ENCODE measurements at places on chromosomes 3 and 15.

- DNase-seq, result no peak
These were observed at the start of gene FBXL22 for GRCh38 chr15:63597038-63597790. TSS of gene FBXL22 (plus strand) at chr15:63597387. CDS start at chr15:63597393, 6 bp downstream.

- DNase-seq, result no peak
These were observed 48.1 kb downstream of the PLCL2 start for GRCh38 chr3:16932877-16933276.

- no peak for DNase-seq
These were observed 1268.7 kb downstream of the SI start for GRCh38 chr3:163809540-163809993.

DNA sequence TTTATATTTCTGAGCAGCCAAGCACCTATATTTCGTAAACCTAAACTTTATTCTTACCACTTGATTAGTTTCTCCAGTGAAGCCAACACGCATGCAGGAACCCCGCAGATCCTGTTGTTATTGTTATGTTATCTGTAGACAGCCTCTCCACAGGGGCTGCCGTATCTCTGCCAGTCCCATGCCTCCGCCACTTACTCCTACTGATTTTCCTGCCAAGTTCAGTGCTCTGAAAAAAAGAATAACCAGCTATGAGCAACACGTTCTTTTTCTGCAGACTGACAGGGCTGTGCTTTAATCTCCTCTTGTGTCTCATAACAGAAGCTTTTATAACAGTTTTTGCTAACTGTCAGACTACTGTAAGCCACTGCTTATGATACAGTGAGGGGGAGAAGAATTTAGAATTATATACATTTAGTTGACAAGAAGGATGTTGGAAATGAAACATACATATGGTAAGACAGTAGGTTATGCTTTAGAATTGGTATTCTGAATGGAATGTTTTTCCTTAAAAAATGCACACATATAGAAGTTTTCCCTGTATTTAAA is 347.4 kb downstream of the SI start:
- DNase-seq, result peak; percentile 9

- no peak for DNase-seq
These were observed 84.2 kb downstream of the NEDD4 start for GRCh38 chr15:55909036-55909811.

- DNase-seq, result no peak
These were observed 379.0 kb upstream of the SGO1 start for GRCh38 chr3:20564966-20565365.

GRCh38 chr3:44802011-44802410 is 40.4 kb downstream of the KIF15 start:
- no peak for DNase-seq

DNA sequence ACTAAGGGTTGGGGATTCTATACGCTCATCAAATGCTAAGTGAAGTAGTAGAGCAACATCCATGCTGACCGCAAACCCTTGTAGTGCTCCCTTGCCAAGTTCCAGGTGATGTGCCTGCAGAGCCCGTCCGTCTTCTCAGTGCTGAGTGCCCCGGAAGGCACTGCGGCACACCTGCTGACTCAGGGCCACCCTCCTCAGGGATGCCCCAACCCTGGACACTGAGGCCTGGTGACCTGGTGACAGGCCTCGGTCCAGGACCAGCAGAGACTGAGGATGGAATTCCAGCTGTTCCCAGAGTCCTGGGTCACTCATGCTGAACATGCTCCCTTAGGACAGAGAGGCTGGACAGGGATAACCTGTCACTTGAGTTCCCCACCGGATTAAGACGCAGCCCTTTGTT is 422.5 kb downstream of the OCA2 start:
- DNase-seq, result no peak

DNA sequence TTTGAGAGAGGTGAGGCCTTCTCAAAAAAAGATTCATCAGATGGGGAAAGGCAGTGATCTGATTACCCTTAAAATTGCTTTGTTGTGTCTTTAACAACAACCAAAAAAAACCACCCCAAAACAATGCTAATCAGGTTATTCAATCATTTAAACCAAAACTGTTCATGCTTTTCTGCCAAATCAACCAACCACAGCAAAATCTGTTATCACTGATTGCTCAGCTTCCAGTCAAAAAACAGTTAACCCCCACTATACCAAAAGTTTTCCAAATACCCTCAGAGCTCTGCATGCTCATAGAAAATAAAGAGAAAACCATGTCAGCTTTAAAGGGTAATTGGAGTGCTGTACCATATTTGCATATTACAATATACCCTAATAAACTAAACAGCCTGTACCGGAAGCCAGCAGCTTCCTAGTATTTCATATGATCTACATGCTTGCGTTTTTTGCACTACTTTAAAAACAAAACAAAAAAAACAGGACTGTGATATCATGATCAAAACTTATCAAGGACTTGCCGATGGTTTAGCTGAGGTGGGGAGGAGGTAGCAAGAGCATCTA is 22.8 kb downstream of the SATB1 start:
- no peak for DNase-seq

DNA sequence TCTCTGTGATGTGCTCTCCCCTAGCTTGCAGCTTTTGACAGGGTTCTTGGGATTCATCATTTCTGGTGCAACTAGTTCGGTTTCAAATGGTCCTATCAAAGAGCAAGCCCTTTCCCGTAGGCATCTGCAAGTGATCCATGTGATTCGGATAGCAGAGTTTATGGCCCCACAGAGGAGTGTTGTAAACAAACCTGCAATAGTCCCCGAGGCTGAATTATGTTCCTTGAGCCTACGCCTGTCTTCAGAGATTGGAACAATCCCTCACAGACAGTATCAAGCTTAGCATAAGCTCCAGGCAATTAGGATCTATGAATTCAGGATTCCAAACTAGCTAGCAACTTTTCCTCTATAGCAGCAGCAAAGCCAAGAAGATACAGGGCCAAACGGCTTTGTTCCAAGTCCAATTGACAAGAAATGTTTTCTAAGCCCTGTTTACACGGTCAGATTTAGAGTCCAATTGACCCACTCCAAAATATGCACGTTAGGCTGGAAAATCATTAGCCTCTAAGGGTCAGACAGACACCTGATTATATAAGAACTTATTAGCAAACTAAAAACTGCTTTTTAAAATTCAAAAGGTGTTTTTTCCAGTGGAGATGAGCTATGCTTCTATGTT is 24.8 kb downstream of the LNP1 start:
- DNase-seq, result no peak

GRCh38 chr3:181948286-181948685 is 236.6 kb downstream of the SOX2 start:
- no peak for DNase-seq

- DNase-seq, result no peak
These were observed 17.8 kb downstream of the SUMF1 start for GRCh38 chr3:4449043-4449805.

GRCh38 chr3:142963234-142963515 is 299 bp downstream of the PAQR9 start:
- peak; percentile 52 for DNase-seq

GRCh38 chr3:188568736-188569135 is 414.8 kb downstream of the LPP start:
- no peak for DNase-seq

DNA sequence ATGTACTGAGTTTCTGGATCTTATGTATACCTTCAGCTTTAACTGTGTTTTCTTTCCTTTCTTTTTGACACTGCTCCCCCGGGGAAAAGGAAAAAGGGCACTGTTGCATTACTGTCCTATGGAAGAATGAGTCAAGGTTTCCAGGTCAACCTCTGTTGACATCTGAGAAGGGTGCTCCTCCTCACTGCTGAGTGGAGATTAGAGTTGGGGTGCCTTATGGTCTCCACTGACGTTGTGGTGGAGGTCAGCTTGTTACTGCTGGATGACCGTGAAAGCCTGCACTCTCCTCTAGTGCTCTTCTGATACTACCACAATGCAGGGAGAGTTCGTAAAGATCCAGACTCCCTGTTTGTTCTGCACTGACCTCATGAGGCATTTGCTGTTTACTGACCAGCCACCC is 252.1 kb upstream of the GRM7 start:
- DNase-seq, result no peak

DNA sequence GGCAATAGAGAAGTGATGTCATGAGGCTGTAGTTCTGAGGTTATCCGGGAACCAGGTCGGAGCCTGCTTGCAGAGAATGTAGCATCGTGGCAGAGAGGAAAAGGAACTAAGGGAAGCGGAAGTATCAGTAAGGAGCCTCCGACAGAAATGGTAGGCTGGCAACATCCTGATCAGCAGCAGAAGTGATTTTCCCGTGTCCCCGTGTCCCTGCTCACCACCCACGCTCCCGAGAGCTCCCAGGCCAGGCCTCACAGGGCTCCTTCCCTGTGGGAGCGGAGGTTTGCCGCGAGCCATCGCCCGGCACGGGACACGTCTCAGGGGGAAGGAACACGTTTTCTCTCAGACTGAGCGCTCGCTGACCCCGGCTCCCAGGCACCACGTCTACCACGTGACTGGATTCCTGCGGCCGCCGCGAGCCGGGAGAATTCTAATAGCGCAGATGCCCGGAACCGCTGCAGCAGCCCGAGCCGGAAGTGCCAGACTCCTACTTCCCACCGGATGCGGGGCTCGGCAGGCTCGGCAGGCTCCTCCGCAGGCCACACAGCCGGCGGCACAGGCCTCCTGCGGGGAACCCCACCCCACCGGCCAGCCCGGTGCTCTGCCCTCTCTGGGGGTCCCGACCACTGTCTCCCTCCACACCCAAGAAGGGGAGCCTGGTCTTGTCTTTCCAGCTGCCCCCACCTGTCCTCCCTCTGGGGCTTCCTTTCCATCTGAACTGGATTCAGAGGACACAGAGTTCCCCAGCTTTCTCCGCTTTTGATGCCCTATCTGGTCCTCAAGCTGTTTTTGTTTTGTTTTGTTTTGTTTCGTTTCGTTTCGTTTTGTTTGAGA is 99.3 kb downstream of the BDH1 start:
- DNase-seq, result no peak

GRCh38 chr15:56824175-56824574 is 90.9 kb upstream of the ZNF280D start:
- DNase-seq, result no peak

- DNase-seq, result no peak
These were observed 43.6 kb downstream of the PIK3R4 start for GRCh38 chr3:130702985-130703384.

- DNase-seq, result no peak
These were observed 171.8 kb downstream of the WDR76 start for GRCh38 chr15:43998607-43999006.

- no peak for DNase-seq
These were observed 76.7 kb upstream of the P3H2 start for GRCh38 chr3:190197346-190197763.

DNA sequence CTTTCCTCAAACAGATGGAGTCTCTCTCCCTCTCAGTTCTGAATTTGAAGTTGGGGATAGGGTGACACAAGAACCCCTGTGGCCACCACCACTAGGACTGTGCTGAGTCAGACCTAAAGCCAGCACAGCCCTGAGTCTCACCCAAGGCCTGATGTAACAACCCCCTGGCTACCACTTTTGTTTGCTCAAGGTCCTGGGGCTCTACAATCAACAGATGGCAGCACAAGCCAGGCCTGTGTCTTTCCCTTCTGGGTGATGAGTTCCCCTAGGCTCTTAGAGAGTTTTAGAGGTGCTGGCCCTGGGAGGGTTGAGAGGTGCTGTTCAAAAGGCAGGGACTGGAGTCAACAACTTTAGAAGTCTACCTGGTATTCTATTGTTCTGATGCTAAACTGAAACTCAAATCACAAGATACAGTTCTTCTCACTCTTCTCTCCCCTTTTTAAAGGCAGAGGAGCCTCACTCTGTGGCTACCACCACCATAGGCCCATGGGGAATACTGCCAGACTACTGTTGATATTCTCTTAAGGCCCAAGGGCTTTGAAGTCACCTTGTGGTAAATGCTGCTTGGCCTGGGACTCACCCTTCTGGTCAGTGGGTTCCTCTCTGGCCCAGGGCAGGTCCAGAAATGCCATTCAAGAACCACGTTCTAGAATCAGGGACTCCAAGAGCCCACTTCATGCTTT is 6.5 kb downstream of the OR5K4 start:
- DNase-seq, result no peak

- DNase-seq, result no peak
These were observed 39.4 kb upstream of the CD47 start for GRCh38 chr3:108130236-108130635.

DNA sequence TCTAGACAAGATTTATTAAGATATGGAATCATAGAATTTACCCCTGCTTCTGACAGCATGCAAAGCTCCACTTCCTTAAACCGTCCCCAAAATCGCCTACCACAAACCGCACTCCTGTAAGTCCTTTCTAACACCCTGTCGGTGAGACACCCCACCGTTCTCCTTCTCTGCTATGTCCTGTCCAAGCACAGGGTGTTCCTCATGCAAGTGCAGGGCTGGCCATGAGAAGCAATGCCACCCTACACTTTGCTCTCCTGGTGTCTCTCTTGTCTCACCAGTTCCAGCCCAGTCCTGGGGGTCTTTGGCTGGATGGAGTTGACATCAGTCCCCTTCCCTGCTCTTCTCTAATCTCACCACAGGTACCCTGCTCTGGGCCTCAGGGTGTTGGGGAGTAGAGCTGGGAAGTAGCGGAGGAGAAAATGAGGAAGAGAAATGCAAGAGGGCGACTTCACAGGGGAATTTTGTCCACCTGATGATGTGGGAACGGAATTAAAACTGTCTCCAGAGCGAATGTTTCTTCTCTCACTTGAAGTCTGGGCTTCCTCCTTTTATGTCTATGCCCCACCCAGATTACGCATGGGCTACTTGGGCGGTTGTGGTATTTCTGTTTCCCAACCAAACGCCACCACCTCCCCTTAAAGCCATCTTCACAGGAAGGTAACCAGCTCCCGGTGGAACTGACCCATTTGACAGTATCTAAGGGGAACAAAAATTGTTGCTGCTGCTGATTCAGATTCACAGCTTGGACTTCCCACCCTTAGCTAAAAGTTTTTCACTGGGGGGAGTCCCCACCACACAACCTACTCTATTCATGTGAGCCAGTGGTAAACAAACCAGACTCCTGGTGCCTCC is 49.9 kb downstream of the CASR start:
- DNase-seq, result no peak

- DNase-seq, result no peak
These were observed 4.4 kb downstream of the ACAP2 start for GRCh38 chr3:195438371-195438770.

DNA sequence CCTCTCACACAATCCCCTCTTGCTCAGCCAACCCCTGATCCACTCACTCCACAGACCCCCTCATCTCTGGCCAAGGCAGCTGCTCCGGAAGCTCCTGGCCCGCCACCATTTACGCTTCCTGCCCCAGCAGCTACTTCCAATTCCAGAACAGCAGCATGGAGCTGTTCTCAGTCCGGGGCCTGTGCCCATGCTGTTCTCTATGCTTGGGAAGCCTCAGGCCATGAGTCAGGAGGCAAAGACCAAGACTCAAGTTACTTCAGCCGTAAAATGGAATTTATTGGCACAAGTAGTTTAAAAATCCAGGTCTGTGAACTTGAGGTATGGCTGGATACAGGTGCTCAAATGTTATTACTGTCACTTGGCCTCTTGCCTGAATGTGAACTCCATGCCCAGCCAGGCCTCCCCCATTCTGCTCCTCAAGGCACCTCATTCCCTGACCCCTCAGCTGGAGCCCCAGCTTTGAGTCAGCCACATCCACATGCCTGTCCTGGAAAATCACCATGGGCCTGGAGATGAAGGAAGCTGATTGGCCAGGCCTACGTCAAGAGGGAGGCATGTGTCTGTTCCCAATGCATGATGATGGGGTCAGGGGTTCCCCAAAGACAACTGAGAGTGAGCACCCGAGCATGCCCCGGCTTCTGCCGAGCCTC is 31.4 kb upstream of the CACNA2D2 start:
- DNase-seq, result no peak

- no peak for DNase-seq
These were observed 131.6 kb downstream of the TPRA1 start for GRCh38 chr3:127458696-127459604.

- no peak for DNase-seq
These were observed 979 bp downstream of the UNC13C start for GRCh38 chr15:53979051-53979788.
